ENCODE measurements at places on chromosomes 2 and 18.
A peak's percentile ranks its signal among the peaks of the same experiment; 100 is the strongest.

GRCh38 chr2:48043131-48043700 lies 136.9 kb upstream of the FBXO11 start:
- DNase-seq = no peak

GRCh38 chr2:176595986-176596385 lies 326.7 kb downstream of the MTX2 start:
- no peak for DNase-seq

DNA sequence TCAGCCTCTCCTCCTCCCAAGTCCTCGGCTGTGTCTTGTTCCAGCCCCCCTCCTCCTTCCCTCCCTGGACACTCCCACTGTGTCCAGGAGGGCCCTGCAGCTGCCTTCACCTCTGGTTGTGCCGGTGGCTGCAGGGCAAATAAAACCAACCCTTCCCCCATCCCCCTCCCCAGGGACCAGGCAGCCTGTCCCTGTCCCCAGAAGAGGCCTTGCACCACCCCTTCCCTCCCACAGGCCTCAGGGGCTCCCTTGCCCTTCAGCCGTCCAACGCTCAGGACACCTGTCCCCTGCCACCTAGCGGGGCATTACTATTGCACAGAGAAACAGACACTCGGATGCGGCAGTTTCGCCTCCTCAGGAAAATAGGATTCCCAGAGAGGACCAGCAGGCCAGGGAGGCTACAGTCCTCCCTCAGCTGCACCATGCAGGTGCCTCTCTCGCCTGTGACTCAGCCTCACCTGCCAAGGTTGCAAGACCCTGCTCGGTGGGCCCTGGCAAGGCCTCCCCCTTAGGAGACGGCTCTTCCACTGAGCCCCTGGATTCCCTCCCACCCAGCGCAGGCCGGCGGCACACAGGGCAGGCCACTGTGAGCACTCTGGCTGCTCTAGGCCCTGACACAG lies 5.5 kb upstream of the GPC1 start:
- no peak for DNase-seq

DNA sequence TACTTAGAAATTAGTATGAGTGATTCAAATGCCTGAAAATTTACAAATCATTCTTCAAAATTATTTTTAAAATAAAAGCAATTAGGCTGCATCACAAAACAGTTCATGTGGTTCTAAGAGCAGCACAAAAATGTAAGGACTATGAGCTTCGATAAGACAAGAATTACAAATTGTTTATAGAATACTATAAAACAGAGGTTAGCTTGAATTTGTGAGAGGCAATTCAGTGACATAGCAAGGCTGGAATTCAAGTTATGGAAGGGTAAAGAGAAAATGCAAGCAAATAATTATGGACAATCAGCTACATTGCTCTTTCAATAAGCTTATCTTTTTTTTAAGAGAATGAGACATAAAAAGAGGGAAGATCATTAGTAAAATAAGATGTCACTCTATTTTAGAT lies 7.1 kb upstream of the XIRP2 start:
- DNase-seq = no peak

DNA sequence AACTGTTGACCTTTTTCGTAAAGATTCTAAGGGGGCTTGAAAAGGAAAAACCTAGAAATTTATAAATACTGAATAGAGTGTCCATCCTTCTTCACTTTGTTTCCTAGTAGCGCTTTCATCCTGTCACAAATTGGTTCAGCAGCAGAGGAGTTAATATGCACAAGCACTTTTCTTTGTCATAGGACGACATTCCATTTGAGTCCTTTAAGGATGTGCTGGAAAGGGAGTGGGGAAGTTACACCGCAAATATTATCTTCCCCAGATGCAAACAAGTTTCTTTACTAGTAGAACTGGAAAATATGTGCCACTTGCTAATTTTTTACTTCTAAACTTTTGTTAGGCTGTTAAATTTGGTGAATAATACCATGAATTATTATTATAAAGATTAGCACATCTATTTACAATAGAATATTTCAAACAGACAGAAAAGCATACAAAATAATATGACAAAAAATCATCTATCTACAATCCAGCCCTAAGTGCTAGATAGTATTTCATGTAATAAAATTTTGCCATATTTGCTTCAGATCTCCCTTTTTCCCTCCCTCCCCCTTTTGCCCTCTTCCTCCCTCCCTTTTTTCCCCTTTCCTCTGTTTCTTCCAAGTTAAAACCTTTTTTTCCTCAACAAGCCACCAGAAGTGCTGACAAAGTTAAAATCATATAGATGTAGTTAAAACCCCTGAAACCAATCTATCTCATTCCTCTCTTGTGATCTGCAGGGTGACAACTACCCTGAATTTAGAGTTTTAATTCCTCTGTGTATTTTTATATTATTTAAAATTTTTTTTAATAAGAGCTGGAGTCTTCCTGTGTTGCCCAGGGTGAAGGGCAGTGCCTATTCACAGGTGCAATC lies 50.5 kb upstream of the MAP4K3 start:
- DNase-seq = no peak

DNA sequence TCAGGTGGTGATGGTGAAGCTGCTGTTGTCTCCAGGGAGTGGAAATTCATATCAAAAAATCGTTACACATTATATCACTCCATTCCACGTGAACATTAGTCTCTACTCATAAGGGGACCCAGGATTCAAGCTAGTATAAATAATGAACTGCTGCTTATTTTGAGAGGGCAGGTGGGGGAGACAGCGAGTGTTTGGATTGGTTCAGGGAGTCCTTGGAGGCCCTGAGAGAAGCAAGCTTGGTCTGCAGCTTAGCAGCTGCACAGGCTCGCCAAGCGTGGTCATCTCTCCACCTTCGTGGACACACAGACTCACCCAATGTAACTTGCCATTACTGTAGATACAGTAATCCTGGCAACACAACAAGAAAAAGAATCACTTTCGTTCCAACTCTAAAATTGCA lies 177.6 kb downstream of the ZNF521 start:
- DNase-seq = no peak

- no peak for DNase-seq
Measured at GRCh38 chr2:210264282-210264681, 39.0 kb upstream of the ACADL start.

DNA sequence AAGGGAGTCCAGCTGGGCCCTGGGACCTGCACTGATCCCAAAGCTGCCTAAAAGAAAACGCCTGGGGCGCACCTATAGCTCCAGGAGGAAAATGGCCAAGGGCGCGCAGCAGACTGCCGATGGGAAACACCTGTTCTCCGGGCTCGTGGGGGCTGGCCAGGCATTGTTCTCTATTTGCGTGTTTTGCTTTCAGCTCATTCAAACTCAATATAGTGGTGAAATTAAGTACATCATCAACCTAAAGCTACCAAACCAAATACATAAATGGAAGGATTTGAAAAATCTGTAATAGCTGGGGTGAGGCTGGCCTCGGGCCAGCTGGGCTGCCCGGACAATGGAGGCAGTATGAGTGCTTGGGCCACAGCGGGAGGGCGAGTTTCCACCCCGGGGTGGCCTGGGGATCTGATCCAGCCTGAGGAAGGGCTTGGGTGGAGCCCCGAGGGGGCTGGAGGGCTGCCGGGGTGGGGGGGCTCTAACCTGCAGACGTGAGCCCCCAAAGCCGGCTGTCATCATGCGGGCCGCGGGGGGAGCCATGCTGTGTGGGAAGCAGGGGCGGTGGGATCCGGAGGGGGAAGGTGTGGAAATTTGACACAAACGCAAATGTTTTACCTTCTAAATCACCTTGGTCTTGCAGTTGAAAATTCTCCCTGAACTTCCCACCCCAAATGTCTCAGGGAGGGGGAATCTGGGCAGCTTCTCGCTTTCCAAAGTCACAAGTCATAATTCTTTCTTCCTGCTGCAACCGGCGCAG lies 77.6 kb downstream of the ASB1 start:
- DNase-seq = no peak

DNA sequence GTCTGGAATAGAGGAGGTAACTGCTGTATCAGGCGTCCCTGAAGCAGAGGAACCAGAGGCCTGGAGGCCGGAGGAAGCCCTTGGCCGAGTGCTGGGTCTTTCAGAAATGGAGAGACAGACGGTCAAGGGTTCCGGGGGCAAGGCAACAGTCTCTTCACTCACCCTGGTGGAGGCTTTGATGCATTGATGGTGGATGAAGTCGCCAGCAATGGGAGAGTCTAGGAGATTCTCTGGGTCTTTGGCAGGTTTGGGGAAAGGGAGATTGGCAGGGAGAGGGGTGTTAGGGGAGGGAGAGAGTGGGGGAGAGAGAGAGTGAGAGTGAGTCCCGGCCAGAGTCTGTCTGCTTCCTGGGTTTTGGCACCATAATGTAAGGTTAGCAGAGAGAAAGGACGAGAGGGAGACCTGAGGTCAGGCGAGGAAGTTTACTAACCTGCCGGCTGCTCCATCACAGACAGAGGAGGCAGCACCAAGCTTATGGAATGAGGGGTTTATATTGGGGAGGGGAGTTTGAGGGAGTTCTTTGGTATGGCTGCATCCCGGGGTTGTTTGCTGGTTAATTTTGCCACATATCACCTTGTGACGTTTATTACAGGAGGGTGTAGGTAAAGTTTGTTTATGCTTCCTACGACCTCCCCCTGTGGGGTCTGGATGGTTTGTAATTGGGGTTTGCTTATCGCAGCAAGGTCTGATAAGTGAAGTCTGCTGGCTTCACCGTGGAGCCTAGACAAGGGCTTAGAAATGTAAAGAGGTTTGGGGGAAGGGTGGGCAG lies 19.6 kb downstream of the COMMD1 start:
- no peak for DNase-seq

GRCh38 chr2:219104107-219105035 lies 43.6 kb upstream of the IHH start:
- peak; percentile 48 for DNase-seq

- no peak for DNase-seq
Measured at GRCh38 chr2:101815154-101815553, 117.6 kb downstream of the MAP4K4 start.

DNA sequence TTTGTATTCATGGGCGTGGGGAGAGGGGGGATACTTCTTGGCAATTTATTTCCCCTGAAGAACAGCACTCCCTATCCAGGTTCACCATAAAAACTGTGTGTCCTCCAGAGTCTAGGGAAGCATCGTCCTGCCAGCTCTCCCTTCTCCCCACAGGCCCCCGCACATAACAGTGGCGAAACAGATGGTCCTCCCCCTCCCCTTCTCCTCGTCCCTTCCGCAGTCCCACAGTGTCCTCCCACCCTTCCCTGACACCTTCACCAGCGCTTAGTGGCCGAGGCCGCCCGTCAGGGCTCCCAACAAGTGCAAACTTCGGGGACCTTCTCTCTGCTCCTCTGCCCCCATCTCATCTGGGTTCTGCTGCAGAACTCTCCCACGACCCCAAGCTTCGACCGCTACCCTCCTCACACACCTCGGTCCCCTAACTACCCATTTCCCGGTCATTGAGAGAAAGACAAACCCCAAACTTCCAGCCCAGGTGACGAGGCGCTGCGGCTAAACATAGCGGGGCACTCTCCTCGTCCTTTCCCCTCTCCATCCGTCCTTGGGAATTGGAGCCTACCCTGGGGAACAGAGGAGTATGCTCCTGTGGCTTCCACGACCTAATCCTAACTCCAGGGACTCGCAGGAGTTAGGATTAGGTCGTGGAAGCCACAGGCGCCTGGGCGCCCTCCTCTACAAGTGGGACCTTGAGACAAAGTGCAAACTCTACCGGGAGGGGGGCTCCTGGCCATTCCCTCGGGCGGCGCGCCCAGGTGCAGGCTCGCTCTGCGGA lies 971 bp downstream of the ZNF385B start:
- no peak for DNase-seq

- peak; percentile 70 for DNase-seq
Measured at GRCh38 chr2:173264603-173265366, 89.9 kb upstream of the CDCA7 start.

DNA sequence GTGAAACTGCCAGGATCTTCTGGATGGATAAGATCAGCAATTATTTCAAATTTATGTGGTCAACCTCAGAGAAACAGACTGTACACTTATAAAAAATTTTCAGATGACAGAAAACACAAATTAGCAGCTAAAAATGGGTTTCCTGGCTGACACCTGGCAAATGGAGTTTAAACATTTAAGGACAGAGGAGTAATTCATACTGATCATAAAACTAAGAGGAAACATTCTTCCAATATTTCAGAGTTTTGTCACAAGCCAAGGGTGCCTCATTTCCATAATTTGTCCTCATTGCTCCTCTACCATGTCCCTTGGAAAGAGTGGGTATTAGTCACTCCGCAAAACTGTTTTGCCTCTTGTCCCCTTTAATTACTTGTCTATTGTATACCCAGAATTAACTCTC lies 70.2 kb downstream of the TMEFF2 start:
- no peak for DNase-seq

DNA sequence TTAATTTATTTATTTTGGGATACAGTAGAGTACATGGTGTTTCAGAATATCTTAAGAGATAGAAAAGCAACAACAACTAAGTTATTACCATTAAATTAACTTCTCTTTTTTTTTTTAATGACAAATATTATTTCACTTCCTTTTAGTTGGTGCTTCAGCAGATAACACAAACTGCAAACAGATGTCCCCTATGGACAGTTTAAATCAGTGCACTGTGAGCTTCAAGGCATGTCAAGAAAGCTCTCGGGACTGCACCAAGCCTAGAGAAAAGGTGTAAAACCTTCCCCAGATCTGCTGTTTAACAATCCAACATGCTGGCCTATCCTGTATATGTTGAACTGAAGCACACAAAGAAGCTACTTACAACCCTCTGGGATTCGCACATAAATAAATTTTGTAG lies 122.7 kb downstream of the TCF4 start:
- DNase-seq = no peak

DNA sequence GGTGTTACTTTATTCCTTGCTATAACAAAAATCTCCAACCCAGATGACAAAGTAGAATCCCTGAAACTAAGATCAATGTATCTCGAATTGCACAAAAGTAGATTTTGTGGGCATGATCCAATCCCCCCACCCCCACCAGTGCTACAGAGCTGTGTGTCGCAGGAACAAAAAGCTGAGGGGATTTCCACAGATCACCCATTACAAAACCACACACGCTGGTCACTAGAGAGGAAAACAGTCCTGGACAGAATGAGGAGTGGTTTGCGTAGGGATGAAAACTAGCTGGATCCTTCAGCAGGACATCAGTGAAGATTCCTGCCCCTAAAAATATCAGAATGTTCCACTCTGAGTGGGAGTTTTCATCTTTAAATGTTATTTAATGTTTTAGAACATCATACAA lies 165.3 kb upstream of the STK17B start:
- DNase-seq = no peak

GRCh38 chr2:107062173-107062572 lies 176.2 kb upstream of the ST6GAL2 start:
- no peak for DNase-seq

DNA sequence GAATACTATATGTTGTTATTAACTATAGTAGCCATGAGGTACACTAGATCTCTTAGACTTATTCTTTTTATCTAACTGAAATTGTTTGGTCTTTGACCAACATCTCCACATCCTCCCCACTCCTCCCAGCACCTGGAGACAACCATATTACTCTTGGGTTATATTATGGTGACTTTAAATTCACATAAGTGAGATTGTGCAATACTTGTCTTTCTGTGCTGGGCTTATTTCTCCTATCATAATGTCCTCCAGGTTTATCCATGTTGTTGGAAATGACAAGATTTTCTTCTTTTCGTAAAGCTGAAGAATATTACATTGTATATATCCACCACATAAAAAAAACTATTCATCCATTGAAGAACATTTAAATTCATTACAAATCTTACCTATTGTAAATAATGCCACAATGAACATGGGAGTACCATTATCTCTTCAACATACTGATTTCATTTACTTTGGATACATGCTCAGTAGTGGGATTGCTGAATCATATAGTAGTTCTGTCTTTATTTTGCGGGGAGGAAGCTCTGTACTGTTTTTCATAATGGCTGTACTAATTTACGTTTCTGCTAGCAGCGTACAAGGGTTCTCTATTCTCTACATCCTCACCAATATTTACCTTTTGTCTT lies 159.2 kb upstream of the SCN7A start:
- DNase-seq = no peak

- DNase-seq = no peak
Measured at GRCh38 chr2:71689968-71690834, 236.8 kb downstream of the DYSF start.
